ENCODE measurements at places on chromosomes 6 and 20. TPM values are rescaled to one million over a fixed set of nuclear protein-coding genes. Genes with fewer than 3 reads are reported as not detected.

DNA sequence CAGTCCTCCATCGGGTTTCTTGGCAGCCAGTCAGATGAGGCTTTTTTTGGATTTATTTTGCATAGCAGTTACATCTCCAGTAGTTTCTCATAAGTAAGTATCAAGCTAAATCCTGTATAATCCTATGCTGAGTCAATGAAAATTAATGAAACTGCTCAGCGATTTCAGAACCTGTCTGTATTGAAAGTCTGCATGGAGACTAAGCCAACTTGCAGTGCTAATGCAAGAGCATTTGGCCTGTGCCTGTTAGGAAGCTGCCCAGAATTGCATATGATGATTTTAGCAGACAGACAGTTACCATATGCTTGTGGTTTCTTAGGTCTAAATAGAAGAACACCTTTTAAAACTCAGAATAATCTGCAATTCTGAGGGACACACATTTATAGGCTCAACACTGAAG, 25.2 kb upstream of the LRRN4 start:
- no peak overlapping the region for H3K4me3 ChIP-seq
- H3K4me1 ChIP-seq, result peaks cover 16% of the 10 kb centered on the region
- H3K27me3 ChIP-seq, result no peaks in the 10 kb centered on the region
- H3K27ac ChIP-seq, result no peak overlapping the region
- DNase-seq, result no peak

- H3K4me3 ChIP-seq, result no peak overlapping the region
- H3K4me1 ChIP-seq, result no peaks in the 10 kb centered on the region
- H3K27ac ChIP-seq, result peak overlapping the region; percentile 64
- DNase-seq, result no peak
Measured at GRCh38 chr6:74735304-74735703, 470.5 kb downstream of the COL12A1 start.

GRCh38 chr6:151534576-151534975, 40.8 kb downstream of the CCDC170 start:
- no peaks in the 10 kb centered on the region for H3K4me1 ChIP-seq
- DNase-seq, result no peak
- no peak overlapping the region for H3K27ac ChIP-seq
- H3K36me3 ChIP-seq, result no peaks in the 10 kb centered on the region
- H3K4me3 ChIP-seq, result no peak overlapping the region

Gene PRDM1
- total RNA-seq, result 5.1 TPM

- no peak overlapping the region for H3K4me3 ChIP-seq
- DNase-seq, result no peak
- H3K27me3 ChIP-seq, result no peaks in the 10 kb centered on the region
- H3K36me3 ChIP-seq, result peaks cover 2% of the 10 kb centered on the region
- no peaks in the 10 kb centered on the region for H3K4me1 ChIP-seq
Measured at GRCh38 chr6:108363889-108364313, 69.0 kb downstream of the AFG1L start.

- H3K27ac ChIP-seq, result no peak overlapping the region
- H3K4me1 ChIP-seq, result peaks cover 10% of the 10 kb centered on the region
- no peaks in the 10 kb centered on the region for H3K27me3 ChIP-seq
- no peak for DNase-seq
- no peaks in the 10 kb centered on the region for H3K36me3 ChIP-seq
- no peak overlapping the region for H3K4me3 ChIP-seq
Measured at GRCh38 chr6:149847939-149848267, 16.3 kb downstream of the LRP11 start.

- H3K36me3 ChIP-seq, result no peaks in the 10 kb centered on the region
- peaks cover under 1% of the 10 kb centered on the region for H3K4me1 ChIP-seq
- H3K27ac ChIP-seq, result no peak overlapping the region
- DNase-seq, result no peak
- no peaks in the 10 kb centered on the region for H3K27me3 ChIP-seq
Measured at GRCh38 chr6:143276436-143276835, 174.1 kb downstream of the ADAT2 start.

Gene CCM2L
- 6.0 TPM for total RNA-seq

- DNase-seq, result no peak
- H3K4me3 ChIP-seq, result no peak overlapping the region
- peaks cover 16% of the 10 kb centered on the region for H3K4me1 ChIP-seq
- H3K36me3 ChIP-seq, result no peaks in the 10 kb centered on the region
- H3K27me3 ChIP-seq, result no peaks in the 10 kb centered on the region
- H3K27ac ChIP-seq, result no peak overlapping the region
Measured at GRCh38 chr6:39452306-39453145, 130.0 kb upstream of the KCNK16 start.

Gene CLIC5
- 5.3 TPM for total RNA-seq

- H3K27ac ChIP-seq, result no peak overlapping the region
- no peak for DNase-seq
- H3K4me1 ChIP-seq, result peaks cover 9% of the 10 kb centered on the region
- H3K36me3 ChIP-seq, result no peaks in the 10 kb centered on the region
Measured at GRCh38 chr6:30533460-30534294, 22.6 kb downstream of the GNL1 start.

Gene CCN6
- not detected for total RNA-seq

Gene GNRH2
- not detected for total RNA-seq

- peak within 1 kb of the TSS; percentile 13 for H3K27ac ChIP-seq
- H3K27me3 ChIP-seq, result peaks cover 95% of the 10 kb centered on the region
- H3K4me3 ChIP-seq, result peak within 1 kb of the TSS; percentile 52
- no peaks in the 10 kb centered on the region for H3K36me3 ChIP-seq
- DNase-seq, result no peak
Measured at GRCh38 chr20:18057101-18057993, at the start of gene OVOL2. OVOL2 (minus strand) TSS chr20:18057916; CDS start chr20:18057634, 282 bp downstream.

DNA sequence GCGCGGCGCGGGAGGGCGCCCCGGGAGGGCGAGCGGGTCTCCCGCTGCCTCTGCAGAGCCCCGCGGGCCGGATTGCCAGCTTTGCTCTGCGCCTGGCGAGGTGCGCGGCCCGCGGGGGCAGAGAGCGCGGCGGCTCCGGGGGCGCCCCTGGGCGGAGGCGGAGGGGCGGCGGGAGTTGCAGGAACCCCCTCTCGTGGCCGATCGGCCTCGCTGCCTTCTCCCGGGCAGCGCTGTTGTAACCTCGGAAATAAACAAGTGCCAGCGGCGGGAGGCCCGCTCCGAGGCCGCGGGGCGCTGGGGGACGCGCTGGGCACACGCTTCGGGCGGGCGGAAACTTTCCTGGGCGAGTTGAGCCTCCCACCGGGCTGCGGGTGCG, 1.2 kb downstream of the CDH4 start:
- no peak overlapping the region for H3K27ac ChIP-seq
- no peak for DNase-seq
- H3K36me3 ChIP-seq, result no peaks in the 10 kb centered on the region
- peaks cover 9% of the 10 kb centered on the region for H3K27me3 ChIP-seq

Gene TCFL5
- 29.7 TPM for total RNA-seq

Gene TENT5A
- total RNA-seq, result 9.3 TPM

DNA sequence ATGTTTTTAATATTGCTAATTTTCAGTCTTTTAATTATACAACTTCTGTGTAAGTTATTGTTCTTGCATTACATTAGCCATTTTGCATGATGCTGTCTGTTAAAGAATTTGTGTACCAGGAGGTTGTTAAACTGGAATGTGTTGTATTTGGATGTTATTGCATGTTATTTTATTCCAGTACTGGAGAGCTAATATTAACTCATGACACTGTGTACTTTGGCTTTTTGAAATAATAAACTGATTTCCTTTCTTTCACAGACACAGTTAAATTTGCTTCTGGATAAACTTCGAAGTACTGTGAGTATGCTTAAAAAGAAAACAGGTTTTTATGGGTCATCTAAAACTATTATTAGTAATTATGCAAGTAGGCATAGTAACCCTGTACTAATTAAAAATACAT, 121.3 kb downstream of the MYO6 start:
- no peak overlapping the region for H3K4me3 ChIP-seq
- H3K27me3 ChIP-seq, result no peaks in the 10 kb centered on the region
- H3K36me3 ChIP-seq, result peaks cover 22% of the 10 kb centered on the region
- DNase-seq, result no peak
- no peaks in the 10 kb centered on the region for H3K4me1 ChIP-seq

DNA sequence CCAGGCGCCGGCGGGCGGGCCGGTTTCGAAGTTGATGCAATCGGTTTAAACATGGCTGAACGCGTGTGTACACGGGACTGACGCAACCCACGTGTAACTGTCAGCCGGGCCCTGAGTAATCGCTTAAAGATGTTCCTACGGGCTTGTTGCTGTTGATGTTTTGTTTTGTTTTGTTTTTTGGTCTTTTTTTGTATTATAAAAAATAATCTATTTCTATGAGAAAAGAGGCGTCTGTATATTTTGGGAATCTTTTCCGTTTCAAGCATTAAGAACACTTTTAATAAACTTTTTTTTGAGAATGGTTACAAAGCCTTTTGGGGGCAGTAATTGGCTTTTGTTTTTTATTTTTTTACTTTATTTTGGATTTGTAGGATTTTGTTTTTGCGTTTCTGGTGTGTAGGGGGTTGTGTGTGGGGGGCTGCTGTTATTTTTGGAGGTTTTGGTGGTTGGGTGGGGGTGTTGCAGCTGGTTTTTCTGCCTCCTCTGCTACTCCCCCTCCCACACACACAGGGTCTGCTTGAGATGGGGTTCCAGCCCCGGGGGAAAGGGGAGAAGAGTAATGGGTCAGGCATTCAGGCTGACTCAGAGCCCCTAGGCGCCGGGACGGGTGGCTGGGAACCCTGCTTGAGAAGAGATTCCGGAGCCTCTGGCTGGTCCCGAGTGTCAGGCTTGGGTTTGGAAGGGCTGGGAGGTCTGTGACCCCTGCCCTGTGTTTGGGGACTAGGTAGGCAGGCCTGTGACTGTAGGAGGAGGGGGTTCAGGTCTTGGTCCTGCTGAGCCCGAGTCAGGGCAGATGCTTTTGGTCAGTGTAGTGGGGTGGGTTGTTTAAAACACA, 2.0 kb downstream of the CEBPB start:
- H3K4me3 ChIP-seq, result peak overlapping the region; percentile 100
- H3K36me3 ChIP-seq, result peaks cover 8% of the 10 kb centered on the region
- no peaks in the 10 kb centered on the region for H3K27me3 ChIP-seq
- H3K27ac ChIP-seq, result peak overlapping the region; percentile 100

DNA sequence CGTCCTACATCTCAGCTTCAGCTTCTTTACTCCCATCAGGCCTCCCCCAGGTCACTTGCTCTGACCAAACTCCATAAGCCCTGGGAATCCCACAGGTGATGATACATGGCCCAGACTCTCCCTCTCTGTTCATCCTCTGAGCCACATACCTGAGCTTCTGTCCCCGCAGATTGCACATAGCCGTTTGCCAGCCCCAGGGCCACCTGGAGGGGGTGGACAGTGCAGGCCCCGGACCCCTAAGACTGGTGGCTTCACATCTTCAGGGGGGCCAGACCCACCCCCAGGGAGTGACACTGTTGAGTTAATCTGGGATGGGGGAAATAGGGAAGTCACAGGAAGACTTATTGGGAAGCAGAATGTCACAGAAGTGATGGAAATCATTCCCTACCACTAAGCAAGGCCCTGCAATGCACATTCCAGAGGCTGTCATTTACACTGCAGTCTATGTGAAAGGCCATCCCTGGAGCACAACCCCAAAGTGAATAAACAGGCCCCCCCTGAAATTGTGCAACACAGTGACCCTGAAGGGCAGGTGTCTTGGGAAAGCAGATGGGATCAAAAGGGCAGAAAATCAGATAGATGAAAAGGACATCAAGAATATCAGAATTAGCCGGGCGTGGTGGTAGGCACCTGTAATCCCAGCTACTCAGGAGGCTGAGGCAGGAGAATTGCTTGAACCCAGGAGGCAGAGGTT, 2.2 kb downstream of the RXRB start:
- H3K4me3 ChIP-seq, result no peak overlapping the region
- no peaks in the 10 kb centered on the region for H3K27me3 ChIP-seq
- H3K36me3 ChIP-seq, result peaks cover 53% of the 10 kb centered on the region
- H3K4me1 ChIP-seq, result peaks cover 42% of the 10 kb centered on the region
- no peak overlapping the region for H3K27ac ChIP-seq
- no peak for DNase-seq

GRCh38 chr20:45924391-45925261, 9.9 kb upstream of the PCIF1 start:
- H3K4me3 ChIP-seq, result no peak overlapping the region
- no peak for DNase-seq
- peaks cover 38% of the 10 kb centered on the region for H3K4me1 ChIP-seq
- no peaks in the 10 kb centered on the region for H3K27me3 ChIP-seq
- H3K27ac ChIP-seq, result peak overlapping the region; percentile 59
- H3K36me3 ChIP-seq, result no peaks in the 10 kb centered on the region

Gene CST4
- total RNA-seq, result not detected

GRCh38 chr6:100103194-100103593, 109.2 kb upstream of the MCHR2 start:
- no peaks in the 10 kb centered on the region for H3K4me1 ChIP-seq
- no peaks in the 10 kb centered on the region for H3K36me3 ChIP-seq
- no peaks in the 10 kb centered on the region for H3K27me3 ChIP-seq
- DNase-seq, result no peak
- no peak overlapping the region for H3K27ac ChIP-seq

- H3K27me3 ChIP-seq, result peaks cover 4% of the 10 kb centered on the region
- peak overlapping the region; percentile 53 for H3K4me3 ChIP-seq
- H3K36me3 ChIP-seq, result no peaks in the 10 kb centered on the region
Measured at GRCh38 chr6:142300758-142301650, 803 bp upstream of the ADGRG6 start.

DNA sequence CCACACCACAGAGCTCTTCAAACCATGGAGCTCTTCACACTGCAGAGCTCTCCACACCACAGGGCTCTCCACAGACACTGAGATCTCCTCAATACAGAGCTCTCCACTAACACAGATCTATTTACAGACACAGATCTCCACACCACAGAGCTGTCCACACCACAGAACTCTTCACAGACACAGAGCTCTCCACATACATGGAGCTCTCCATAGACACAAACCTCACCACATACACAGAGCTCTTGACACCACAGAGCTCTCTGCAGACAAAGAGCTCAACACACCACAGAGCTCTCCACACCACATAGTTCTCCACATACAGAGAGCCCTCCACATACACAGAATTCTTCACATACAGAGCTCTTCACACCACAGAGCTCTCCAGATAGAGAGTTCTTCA, 53.0 kb downstream of the ERMARD start:
- no peaks in the 10 kb centered on the region for H3K4me1 ChIP-seq
- H3K36me3 ChIP-seq, result no peaks in the 10 kb centered on the region
- DNase-seq, result peak; percentile 78
- no peaks in the 10 kb centered on the region for H3K27me3 ChIP-seq
- H3K27ac ChIP-seq, result no peak overlapping the region
- no peak overlapping the region for H3K4me3 ChIP-seq

DNA sequence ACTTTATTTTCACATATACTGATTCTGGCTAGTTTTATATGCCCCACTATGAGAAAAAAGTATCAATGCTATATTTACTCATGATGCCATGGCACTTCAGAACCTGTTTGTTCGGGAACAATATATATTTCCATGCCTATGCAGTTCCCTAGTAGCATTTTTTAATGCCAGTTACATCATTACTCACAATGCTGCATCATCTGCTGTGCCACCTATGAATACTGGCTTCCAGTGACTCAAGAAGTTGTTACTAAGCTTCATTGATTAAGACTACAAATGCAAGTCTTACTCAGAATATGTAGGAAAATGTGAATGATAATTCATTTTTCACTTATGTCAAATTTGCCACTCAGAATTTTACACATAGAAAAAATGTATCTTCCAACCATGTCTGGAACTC, 97.9 kb downstream of the MAFB start:
- no peaks in the 10 kb centered on the region for H3K36me3 ChIP-seq
- H3K4me3 ChIP-seq, result no peak overlapping the region
- H3K4me1 ChIP-seq, result no peaks in the 10 kb centered on the region
- H3K27me3 ChIP-seq, result no peaks in the 10 kb centered on the region

- H3K36me3 ChIP-seq, result peaks cover 15% of the 10 kb centered on the region
- H3K4me1 ChIP-seq, result peaks cover 8% of the 10 kb centered on the region
- no peak for DNase-seq
- no peaks in the 10 kb centered on the region for H3K27me3 ChIP-seq
- no peak overlapping the region for H3K4me3 ChIP-seq
- no peak overlapping the region for H3K27ac ChIP-seq
Measured at GRCh38 chr6:75308250-75308988, 23.8 kb upstream of the TMEM30A start.
